ENCODE measurements at places on chromosomes 2 and 18. TPM values are rescaled to one million over a fixed set of nuclear protein-coding genes. Genes with fewer than 3 reads are reported as not detected.

ZNF519 gene
- total RNA-seq, result 9.3 TPM

GALNT3 gene
- total RNA-seq, result 39.6 TPM

LINC00305 gene
- not detected for total RNA-seq

CACNB4 gene
- 0.26 TPM for total RNA-seq

PLA2R1 gene
- 9.3 TPM for total RNA-seq

STON1 gene
- total RNA-seq, result 0.29 TPM

FKBP1B gene
- not detected for total RNA-seq

HNRNPLL gene
- 24.7 TPM for total RNA-seq

ANTXR1 gene
- not detected for total RNA-seq

ZCCHC2 gene
- 19.7 TPM for total RNA-seq

SIX3 gene
- total RNA-seq, result not detected

KLHL41 gene
- total RNA-seq, result not detected

CHRND gene
- total RNA-seq, result not detected

MRO gene
- total RNA-seq, result not detected

ALK gene
- total RNA-seq, result not detected

FBXO15 gene
- not detected for total RNA-seq

SH2D6 gene
- 0.08 TPM for total RNA-seq
